IPS DF 19.7 (cell line): ENCODE measurements at places on chromosomes 13 and 19.
A peak's percentile ranks its signal among the peaks of the same experiment; 100 is the strongest.

GRCh38 chr13:110576070-110576394 lies 14.5 kb upstream of the RAB20 start:
- no peak for DNase-seq

DNA sequence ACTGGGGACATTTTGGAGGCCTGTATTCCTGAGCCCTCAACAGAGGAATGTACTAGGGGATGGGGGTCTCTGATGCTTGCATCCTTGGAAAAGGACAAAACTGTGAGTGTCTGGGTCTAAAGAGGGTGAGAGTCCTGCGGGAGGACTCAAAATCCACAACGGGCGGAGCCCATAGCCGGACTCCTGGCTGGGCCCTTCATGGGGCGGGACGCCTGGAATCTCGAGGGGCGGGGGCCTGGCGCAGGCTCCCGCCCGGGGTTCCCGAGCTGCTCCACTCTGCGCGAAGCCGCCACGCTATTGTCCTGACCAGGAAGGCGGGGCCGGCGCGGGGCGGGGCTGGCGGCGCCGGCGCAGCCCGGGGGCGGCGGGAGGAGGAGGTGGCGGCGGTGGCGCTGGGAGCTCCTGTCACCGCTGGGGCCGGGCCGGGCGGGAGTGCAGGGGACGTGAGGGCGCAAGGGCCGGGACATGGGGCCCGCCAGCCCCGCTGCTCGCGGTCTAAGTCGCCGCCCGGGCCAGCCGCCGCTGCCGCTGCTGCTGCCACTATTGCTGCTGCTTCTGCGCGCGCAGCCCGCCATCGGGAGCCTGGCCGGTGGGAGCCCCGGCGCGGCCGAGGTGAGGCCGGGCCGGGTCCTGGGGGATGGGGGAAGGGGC lies at the start of gene APLP1:
APLP1 (plus strand) TSS at position 403 of the 651 bp plus-strand sequence; CDS start at position 466, 63 bp downstream.
- DNase-seq = no peak

DNA sequence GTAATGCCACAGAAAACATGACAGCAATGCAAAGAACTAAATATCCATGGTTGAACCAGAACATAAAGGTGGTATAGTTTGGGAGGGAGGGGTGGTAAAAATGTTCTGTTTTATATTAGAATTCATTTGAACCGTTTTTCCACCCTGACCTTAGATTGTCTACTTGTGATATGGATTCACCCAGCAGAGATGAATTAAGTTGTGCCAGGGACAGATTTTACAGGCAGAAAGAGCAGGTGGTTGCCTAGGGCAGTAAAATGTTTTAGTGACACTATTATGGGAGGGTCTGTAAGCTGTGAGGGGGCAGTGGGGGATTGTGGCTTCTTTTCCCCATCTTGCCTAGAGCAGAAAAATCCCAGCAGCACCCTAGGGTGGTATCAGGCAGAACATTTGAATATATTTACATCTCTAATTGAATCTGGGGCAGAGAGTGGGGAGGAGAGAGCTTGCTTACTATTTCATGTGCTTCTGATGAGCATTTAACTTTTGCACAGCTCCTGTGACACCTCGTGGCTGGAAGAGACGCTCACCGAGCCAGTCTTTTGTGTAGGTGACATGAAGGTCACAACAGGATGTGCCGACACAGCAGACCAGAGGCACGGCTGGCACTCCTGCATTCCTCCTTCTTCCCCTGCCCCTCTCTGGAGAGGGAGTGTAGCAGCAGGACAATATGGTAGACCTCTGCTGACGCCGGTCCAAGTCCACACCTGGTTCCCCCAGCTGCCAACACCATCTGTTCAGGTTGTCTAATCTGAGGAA lies 452.3 kb downstream of the IRS2 start:
- DNase-seq = no peak

DNA sequence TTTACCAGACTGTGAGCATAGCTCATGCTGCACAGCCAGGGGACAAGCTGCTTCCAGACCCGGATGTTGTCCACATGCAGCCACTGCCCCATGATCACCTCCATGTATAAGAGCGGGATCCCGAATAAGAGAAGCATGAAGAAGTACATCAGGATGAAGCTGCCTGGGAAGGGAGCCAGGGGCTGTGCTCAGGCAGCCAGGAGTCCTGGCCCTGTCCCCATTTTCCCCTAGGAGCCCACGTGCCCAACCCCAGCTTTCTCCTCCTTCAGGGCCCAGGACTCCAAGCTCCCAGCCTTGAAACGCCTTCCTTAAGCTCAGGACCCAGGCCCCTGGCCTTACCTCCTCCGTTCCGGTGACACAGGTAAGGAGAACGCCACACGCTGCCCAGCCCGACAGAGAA lies 69.3 kb downstream of the SLC6A16 start:
- DNase-seq = no peak

GRCh38 chr19:33997690-33998089 lies 174.6 kb upstream of the LSM14A start:
- no peak for DNase-seq

DNA sequence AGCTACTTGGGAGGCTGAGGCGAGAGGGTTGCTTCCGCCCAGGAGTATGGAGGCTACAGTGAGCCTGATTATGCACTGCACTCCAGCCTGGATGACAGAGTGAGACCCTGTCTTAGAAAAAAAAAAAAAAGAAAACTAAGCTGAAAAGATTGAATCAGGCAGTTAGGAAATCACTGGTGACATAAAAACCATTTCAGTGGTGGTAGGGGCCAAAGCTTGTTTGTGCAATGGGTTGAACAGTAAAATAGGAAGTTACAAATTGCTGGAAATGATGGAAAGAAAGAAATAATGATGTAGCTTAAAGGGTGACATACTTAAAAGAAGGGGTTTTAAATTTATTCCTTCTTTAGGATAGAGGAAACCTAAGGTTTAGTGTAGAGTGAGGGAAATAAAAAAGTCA lies 4.8 kb upstream of the OXGR1 start:
- DNase-seq = no peak

DNA sequence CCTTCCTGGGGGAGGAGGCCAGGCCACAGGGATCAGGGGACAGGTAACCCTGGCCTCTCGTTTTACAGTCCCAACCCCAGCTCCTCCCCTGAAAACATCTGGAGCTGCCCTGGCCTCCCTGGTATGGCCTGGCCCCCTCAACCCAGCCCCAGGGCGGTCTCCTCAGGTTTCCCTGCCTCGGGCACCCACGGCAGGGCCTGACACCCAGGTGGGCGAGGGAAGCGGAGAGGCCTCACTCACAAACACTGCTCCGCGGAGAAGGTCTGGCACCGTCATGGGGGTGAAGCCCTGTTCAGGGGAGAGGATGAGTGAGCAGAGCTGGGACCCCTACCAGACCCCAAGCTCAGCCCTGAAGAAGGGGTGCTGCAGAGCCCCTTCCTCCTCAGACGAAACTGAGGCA lies 6.5 kb upstream of the CCER2 start:
- no peak for DNase-seq

DNA sequence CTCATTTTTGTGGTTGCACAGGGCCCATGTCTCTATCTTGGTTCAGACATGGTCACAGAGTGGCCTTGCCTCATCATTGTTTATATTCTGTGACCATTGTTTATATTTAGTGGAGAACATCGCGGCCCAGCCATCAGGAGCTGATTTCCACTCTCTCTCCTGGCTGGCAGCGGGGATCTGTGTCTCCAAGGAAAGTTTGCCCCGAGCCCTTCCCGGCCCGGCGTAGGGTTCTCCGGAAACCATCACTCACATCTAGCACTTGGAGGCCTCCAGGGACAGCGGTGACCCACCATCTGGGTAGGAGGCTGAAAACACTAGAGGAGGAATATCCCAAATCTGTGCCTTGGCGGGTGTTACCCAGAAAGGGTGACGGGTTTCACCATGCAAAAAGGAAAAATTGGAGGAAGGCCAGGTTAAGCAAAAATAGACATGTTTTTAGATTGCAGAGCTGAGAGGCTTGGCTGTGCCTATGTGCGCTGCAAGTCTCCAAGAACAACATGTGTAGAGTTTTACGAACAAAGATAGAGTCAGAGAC lies 726 bp upstream of the ZNF358 start:
- no peak for DNase-seq

DNA sequence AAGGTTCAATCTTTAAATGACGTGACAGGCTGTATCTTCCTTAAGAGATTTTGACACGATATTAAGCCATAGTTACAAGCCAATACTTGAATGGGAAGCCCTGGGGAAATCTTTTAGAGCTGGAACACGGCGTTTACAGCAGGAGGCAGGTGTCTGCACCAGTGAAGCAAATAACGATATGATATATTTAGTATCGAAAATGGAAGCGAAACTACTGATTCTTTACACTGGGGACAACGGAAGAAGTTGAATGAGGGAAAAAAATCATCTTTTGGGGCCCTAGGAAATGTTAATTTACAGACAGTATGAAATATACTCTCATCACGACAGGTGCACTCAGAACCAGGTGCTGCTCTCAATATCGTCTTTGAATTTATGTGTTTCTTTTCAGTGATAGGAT lies 793.9 kb upstream of the PCDH20 start:
- DNase-seq = no peak

- no peak for DNase-seq
These were observed 42.6 kb upstream of the AMER2 start for GRCh38 chr13:25214491-25215252.

DNA sequence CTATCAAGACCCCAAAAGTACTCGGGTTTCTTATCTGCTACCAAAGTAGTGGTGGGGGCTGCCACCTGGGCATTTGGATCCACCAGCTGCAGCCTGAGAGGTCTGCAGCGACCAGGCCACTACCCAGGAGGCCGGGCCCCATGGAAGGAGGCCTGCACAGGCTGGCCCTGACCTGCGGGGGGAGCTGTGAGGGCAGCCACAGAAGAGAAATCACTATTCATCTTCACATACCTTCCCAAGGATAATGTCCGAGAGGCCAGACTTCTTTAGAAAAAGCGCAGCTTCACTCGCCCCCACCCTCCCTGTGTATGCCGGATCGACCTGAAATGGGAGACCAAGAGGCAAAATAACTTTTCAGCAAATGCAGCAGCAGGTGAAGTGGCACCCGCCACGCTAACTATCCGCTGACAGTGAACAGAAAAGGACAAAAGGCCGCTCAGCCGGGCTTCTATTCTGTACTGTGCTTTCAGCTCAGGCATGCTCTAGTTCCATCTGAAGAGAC lies 30.1 kb downstream of the EPS15L1 start:
- no peak for DNase-seq

DNA sequence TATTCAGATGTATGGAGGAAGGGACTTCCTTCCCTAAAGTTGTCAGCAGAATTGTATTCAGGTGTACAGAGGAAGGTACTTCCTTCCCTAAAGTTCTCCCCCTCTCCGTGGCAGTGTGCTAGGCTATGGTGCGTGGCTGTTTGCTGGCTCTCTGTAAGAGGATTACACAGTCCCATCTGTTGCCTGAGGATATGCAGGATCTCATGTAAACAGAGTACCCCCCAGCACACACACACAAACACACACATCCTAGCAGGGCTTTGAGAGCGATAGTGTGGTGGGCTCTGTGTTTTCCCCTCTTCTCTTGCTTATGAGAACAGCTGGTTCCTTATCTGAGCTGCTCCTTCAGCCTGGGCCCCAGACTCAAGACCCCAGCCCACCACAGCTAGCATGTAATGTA lies 10.3 kb downstream of the NEK5 start:
- no peak for DNase-seq

DNA sequence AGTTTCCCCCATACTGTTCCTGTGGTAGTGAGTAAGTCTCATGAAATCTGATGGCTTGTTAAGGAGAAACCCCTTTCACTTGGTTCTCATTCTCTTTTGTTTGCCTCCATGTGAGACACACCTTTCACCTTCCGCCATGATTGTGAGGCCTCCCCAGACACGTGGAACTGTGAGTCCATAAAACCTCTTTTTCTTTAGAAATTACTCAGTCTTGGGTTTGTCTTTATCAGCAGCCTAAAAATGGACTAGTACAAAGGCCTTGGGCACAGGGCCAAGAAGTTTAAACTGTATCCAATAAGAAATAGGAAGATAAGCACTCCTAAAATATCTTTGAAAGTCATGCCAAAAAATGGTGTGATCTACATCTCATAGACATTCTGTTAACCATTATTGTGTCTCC lies 176.9 kb downstream of the TBC1D4 start:
- DNase-seq = no peak

DNA sequence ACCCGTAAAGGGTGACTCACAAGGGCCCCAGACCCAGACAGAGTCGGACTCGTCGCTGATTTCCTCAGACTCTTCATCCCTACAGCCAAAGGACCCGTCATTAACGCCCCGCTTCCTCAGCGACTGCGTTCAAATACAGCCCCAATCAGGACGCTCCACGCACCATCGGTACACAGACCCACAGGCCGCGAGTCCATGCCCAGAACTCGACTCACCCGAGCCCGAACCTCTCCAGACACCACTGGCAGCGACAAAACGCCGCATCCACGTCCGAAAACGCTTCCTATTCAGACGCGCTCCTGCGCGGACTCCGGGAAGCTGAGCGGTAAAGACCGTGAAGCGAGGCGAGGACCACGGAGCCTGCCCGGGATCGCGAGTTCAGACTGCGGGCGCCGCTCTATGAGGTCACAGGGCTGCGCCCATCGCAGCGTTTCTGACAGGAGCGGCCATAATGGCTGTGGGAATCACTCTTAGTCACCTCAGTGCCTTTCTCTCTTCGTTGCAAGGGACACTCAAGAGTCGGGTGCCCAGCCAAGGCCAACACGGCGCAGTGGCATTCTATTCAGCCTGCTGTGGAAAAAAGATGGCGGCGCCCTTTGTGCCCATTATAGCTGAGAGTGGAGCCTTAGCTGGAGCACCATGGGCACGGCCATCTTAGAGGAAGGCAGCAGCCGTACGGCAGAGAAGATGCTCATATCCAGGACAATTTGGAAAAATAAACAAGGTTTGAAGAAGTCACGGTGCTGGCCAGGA lies at the start of gene ZNF614:
ZNF614 (minus strand) TSS at position 353 of the 753 bp plus-strand sequence. CDS start 2,634 bp downstream, outside the sequence.
- DNase-seq = peak; percentile 59

- no peak for DNase-seq
These were observed 49.9 kb downstream of the KCTD12 start for GRCh38 chr13:76836311-76836710.

GRCh38 chr19:1577090-1577928 lies 9.2 kb upstream of the MEX3D start:
- DNase-seq = no peak

GRCh38 chr19:15115080-15115479 lies 7.9 kb downstream of the SYDE1 start:
- DNase-seq = no peak

- DNase-seq = no peak
These were observed 1.6 kb downstream of the JOSD2 start for GRCh38 chr19:50509366-50509765.

GRCh38 chr19:48595171-48595570 lies 11.4 kb upstream of the SPACA4 start:
- DNase-seq = no peak

- DNase-seq = no peak
These were observed 83.2 kb downstream of the SLC6A16 start for GRCh38 chr19:49241769-49242168.

DNA sequence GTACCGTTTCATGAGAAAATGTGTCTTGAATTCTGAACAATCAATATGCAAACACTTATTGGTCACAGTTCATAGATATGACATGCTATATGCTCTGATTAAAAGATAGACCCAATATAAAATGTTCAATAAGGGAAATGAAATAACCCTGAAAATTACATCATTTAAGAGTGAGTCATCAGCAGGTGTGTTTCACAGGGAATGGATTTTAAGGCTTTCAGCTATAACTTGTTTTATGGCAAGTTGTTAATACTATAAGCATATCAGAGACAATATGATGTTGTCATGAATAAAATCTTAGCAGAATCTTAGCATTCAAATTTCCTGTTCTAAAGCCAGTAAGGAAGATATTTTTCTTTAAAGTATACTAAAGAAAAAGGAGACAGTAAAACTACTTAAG lies 483.4 kb upstream of the PCDH9 start:
- no peak for DNase-seq
